Esophagus muscularis mucosa (tissue), 4 donors: ENCODE measurements at places on chromosomes 11 and 22. TPM values are rescaled to one million over a fixed set of nuclear protein-coding genes. Genes with fewer than 3 reads are reported as not detected.

OR51B5 gene
- total RNA-seq, result not detected

SCN4B gene
- 4.0 TPM for total RNA-seq

CHCHD10 gene
- total RNA-seq, result 28.2 TPM

OSM gene
- 8.3 TPM for total RNA-seq

MYEOV gene
- total RNA-seq, result not detected

GRCh38 chr22:36086170-36086490 lies 57.5 kb upstream of the RBFOX2 start:
- no peak for DNase-seq

- no peak for DNase-seq
Measured at GRCh38 chr22:31160328-31160978, 471 bp downstream of the RNF185 start.

DNA sequence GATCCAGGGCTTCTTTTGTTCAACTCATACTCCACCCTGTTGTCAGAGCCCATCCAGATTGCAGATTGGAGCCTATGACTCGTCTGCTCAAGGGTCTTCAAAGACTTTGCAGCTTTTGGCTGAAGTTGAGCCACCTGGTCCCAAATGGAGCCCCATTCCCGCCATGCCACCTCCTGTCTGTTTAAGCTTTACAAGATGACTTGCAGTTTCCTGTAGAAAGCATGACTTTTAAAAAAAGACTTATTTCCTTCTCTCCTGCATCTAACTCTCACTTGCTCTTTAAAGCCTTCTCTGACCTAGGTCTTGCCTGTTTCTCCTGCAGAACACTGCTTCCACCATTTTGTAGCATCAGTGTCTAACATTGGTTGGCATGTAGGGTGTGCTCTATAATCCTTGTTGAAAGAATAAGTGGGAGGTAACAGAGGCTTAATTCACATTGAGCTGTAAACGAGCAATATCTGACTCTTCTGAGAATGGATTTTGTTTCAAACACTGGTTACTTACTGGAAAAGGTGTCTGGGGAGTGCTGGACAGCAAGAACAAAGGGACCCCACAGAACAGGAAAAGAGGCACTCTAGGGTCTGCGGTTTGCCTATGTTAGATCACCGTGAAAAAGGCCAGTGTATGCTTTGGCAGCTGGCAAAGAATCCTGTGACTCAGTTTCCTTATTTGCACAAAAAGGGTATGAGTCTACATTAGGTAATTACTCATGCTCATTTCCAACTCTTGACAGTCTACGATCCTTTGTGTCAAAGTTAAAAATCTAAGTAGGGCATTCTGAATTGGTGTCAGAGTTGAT lies 30.3 kb downstream of the NF2 start:
- no peak for DNase-seq

GRCh38 chr11:2726964-2727363 lies 27.2 kb upstream of the KCNQ1OT1 start:
- no peak for DNase-seq

GRCh38 chr11:104588970-104589369 lies 309.3 kb downstream of the CASP12 start:
- no peak for DNase-seq

DNA sequence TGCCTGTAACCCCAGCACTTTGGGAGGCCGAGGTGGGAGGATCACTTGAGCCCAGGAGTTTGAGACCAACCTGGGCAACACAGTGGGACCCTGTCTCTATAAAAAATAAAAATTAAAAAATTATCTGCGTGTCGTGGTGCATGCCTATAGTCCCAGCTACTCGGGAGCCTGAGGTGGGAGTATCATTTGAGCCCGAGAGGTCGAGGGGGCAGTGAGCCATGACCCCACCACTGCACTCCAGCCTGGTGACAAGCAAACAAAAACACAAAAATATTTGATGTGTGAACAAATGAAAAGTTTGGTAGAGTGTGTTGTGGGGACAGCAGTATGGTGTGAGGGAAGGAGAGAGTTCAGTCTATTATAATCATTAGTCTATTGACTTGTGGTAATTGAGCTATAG lies 90.8 kb upstream of the PARVA start:
- no peak for DNase-seq

GRCh38 chr22:26586556-26587325 lies 3.2 kb downstream of the TPST2 start:
- DNase-seq, result no peak

DNA sequence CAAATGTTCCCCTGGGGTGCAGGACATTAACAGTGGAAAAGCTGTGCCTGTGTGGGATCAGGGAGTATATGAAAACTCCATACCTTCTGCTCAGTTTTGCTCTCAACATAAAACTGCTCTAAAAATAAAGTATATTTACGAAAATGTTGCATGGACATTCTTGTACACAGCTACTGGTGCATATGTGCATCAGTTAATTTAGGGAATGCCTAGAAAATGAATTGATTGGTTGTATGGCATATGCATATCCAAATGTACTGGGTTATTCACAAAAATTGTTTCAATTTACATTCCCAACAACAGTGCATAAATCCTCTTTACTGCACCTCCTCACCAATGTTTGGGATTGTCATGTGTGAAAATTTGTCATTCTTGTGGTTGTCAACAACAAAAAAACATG lies 251.1 kb upstream of the MPPED2 start:
- DNase-seq, result no peak

GRCh38 chr11:831118-831864 lies 1.5 kb upstream of the CD151 start:
- no peak for DNase-seq

GRCh38 chr11:96538622-96539021 lies 148.8 kb downstream of the JRKL start:
- no peak for DNase-seq
